ENCODE measurements at places on chromosomes 12 and 14. TPM values are rescaled to one million over a fixed set of nuclear protein-coding genes. Genes with fewer than 3 reads are reported as not detected.

GRCh38 chr12:43861840-43862150 lies 25.9 kb downstream of the TMEM117 start:
- DNase-seq, result no peak

DNA sequence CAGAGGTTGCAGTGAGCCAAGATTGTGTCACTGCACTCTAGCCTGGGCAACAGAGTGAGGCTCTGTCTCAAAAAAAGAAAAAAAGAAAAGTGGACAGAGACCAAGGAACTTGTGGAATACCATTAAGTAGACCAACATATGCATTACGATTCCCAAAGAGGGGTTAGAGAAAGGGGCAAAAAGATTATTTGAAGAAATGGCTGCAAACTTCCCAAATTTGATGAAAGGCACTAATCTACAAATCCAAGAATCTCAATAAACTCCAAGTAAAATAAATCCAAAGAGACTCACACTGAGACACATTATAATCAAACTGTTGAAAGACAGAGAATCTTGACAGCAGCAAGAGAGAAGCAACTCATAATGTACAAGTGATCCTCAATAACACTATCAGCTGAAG lies 4.8 kb upstream of the OXA1L start:
- no peak for DNase-seq

GRCh38 chr14:50778721-50779483 lies 52.1 kb downstream of the NIN start:
- no peak for DNase-seq

DNA sequence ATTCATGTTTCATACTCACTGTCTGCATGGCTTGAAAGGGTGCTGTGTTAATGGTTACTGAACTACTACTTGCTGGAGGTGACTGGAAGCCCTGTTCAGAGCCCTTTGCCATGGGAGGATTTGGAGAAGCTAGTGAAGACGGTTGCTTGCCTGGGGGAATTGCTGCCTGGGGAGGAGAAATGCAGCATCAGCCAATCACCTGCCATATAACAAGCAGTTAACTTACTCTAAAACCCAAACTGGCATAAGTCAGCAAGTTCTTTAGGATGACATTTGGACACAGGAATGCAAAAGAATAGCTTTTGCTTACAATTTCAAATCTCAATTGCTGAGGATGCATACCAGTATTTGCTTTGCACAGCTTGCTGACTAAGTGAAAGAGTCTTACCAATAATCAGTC lies 23.4 kb upstream of the IPO8 start:
- no peak for DNase-seq

DNA sequence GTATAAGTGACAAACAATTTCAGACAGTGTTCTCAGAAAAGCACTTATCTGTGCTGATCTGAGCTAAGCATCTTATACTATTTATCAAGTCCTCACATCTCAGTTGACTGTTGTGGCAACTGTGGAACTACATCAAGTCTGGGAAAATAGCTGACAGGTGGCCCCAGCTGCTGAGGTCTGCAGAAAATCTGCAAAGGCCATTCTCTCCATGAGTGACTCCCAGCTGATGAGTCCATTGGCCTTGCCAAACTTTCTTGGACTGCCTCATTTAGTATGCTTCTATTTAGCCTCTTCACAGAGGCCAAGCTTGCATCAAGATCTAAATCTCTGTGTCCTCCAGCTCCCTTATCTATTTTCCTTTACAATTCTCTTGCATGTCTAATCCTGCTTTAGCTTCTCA lies 174.5 kb upstream of the RBM19 start:
- no peak for DNase-seq

DNA sequence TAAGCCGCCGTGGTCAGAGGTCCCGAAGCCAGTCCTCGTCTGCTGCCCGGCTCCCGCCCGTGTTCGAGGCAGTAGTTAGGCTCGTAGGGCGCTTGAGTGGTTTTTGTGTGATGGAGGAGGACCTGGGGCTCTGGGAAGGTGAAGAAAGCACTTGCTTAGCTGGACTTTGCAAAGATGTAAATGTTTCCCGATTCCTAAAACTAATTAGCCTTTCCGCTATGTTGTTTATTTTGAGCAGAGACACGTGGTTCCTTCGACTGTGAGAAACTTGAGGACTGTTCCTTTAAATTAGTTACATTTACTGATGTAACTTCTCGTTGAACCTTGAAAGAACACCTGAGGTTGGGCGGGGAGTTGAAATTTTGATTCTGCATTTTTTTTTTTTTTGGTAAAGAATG lies 33.9 kb downstream of the MIA2 start:
- no peak for DNase-seq

DNA sequence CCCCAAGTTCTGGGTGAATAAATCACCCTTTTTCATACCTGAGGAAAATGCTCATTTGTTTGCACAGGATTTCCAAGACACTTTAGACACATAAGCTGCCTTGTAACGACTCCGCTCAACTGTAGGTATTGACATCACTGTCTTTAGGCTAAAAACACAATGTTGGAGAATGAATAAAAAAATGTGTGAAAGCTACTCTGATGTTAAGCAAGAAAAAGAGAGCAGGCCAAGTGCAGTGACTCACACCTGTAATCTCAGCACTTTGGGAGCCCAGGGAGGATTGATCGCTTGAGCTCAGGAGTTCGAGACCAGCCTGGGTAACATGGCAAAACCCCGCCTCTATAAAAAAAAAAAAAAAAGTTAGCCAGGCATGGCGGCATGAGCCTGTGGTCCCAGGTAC lies 11.1 kb upstream of the CIPC start:
- no peak for DNase-seq

GRCh38 chr14:99383472-99384449 lies 96.9 kb downstream of the SETD3 start:
- DNase-seq, result no peak

DNA sequence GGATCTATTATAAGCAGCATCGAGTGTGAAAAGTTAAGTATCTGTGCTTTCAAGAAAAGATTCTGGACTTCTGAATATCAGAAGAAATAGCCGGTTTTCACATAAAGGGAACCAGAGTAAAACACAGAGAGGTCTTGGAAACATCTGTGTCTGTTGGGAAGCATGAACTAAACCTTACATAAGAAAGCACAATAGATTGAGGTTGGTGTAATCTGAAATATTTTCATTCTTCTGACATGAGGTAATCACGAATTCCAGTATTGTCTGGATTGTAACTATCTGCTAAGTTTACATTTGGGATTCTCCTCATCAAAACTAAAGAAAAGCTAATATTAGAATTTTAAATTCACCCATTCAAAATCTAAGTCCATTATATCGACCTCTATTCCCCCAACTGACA lies 161.3 kb downstream of the CPNE8 start:
- DNase-seq, result no peak

GRCh38 chr12:42235426-42235825 lies 2.6 kb downstream of the YAF2 start:
- DNase-seq, result no peak

DNA sequence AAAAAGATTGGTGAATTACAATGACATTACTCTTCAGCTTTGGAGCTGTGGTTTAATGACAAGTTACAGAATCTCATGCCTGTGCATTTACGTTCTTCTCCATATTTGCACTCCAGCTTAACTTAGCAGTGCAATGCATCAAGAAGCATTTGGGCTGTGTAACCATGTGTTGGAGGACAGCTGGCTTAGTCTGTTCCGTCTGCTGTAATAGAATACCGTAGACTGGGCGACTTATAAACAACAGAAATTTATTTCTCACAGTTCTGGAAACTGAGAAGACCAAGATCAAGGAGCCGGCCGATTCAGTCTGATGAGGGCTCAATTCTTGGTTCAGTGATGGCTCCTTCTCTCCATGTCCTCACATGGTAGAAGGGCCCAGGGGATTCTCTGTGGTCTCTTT lies 943.5 kb downstream of the BCL11B start:
- DNase-seq, result no peak

DNA sequence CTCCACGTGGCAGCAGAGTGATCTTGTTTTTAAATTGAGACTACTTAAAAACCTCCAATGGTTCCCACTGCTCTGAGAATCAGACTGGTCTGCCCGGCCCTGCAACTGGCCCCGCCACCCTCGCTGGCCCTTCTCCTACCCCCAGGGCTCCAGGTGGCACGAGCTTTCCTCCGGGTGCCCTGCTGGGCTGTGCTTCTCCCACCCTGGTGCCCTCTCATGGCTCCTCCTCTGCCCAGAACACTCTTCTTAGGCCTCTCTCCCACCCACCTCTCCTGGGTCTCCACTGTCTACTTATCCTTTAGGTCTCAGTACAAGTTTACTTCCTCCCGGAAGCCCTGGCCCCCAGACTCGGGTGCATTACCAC lies 26.5 kb downstream of the CCDC92 start:
- DNase-seq, result peak; percentile 9

GRCh38 chr14:76584271-76584702 lies 177.0 kb upstream of the VASH1 start:
- no peak for DNase-seq

GRCh38 chr12:49801141-49802063 lies 26.8 kb downstream of the NCKAP5L start:
- DNase-seq, result no peak

- no peak for DNase-seq
Measured at GRCh38 chr14:105187935-105188524, 6.9 kb upstream of the NUDT14 start.

- DNase-seq, result no peak
Measured at GRCh38 chr12:104623883-104624282, 167.1 kb downstream of the CHST11 start.

- DNase-seq, result no peak
Measured at GRCh38 chr12:45909041-45909713, 81.2 kb downstream of the SCAF11 start.

DNA sequence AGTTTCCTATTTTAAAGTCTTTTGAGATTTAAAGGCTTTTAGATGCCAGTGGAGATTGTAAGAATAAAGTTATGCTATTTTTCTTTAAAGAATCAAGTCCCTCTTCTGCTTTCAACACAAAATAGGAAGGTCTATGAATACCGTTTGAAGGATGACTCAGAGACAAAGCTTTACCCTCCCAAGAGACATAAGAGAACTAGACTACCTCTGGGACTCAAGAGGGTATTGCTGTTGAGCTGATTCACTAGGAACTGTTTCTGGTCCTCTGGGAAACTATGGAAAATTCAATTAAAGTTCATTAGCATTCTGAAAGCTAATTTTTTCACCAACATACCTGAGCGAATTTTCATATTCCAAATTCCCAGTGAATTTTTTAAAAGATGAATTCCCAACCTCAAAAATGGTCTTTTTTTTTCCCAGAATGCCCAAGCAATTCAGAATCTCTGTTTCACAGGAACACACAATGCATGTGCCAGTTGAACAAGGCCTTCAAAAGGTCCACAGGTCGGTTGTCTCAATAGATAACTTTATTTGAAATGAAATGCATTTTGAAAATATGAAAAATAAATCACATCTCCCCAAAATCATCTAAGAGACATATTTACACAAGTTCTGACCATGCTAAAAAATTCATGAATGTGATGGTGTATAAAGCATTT lies 6.5 kb downstream of the PHLDA1 start:
- DNase-seq, result no peak

GRCh38 chr12:113439606-113440030 lies 17.4 kb downstream of the SDSL start:
- peak; percentile 51 for DNase-seq

- DNase-seq, result no peak
Measured at GRCh38 chr14:52013984-52014600, 24.7 kb downstream of the RTRAF start.

DNA sequence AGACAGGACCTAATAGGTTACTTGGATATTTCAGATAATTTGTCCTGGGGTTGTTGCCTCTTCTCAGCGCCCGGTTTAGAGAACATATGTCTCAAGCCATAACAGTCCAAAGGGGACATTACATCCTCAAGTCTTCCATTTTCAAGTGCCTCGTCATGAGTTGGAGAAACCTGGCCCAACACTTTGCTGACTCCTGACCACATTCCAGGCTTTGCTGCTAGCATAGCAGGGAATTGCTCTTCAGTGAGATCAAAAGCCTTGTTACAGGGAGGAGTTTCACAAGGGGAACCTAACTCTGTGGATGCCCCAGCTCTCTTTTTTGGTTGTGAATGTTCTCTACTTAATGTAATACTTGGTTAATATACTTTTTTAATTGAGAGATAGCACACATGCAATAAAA lies 8.2 kb upstream of the MMP19 start:
- DNase-seq, result no peak

DNA sequence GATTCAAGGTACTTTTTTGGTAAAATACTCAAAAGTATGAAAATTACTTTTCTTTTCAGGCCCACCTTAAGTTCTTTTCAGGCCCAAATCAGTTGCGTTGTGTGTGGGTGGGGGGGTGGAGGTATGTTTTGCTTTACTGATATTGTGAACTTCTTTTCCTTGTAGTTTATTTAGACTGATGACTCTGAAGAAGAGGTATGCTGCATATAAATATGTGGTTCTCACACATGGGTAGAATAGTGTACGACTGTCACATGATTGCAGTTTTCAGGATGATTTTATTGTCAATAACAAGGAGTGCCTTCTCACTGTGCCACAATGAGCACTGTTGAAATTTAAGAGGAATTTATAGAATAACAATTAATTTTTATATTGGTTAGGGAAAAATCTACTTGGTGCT lies 166.6 kb upstream of the ATP2B1 start:
- DNase-seq, result no peak

Gene PIWIL1
- polyA plus RNA-seq, result 0.11 TPM

Gene AACS
- 16.2 TPM for polyA plus RNA-seq

Gene TAS2R42
- not detected for polyA plus RNA-seq

Gene GPR65
- polyA plus RNA-seq, result 1.3 TPM

Gene GPR68
- polyA plus RNA-seq, result 1.0 TPM

Gene SMIM41
- polyA plus RNA-seq, result not detected

Gene MMP19
- 8.0 TPM for polyA plus RNA-seq

Measured in adrenal gland (tissue), 19 donors.